NCI-H1930 (cell line): ENCODE measurements at places on chromosomes 2 and 18.

DNA sequence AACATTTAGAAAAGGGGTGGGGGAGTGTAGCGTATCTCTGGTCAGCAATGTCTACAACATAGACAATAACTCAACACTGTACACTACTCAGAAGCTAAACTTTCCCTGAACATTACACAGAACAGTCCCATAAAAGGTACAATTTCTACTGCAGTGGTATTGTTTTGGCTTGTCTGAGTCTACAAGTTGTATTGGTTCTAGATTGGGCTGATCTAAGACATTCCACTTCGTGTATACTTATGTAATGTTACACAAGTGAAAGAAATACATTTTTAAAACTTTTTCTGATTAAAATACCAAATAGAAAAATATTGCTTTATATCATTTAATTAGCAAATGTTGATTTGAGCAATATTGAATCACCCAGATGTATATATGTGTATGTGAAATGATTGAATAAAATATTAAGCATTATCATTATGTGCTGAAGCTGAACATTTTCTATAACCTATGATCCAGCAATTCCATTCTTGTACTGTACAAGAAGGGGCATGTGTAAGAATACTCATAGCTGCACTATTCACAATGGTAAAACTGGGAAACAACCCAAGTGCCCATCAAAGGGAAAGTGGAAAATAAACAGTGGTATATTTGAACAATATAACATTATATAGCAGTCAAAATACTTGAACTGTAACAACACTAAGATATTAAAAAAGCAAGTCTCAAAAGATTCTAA lies 52.4 kb downstream of the VSNL1 start:
- DNase-seq, result no peak

DNA sequence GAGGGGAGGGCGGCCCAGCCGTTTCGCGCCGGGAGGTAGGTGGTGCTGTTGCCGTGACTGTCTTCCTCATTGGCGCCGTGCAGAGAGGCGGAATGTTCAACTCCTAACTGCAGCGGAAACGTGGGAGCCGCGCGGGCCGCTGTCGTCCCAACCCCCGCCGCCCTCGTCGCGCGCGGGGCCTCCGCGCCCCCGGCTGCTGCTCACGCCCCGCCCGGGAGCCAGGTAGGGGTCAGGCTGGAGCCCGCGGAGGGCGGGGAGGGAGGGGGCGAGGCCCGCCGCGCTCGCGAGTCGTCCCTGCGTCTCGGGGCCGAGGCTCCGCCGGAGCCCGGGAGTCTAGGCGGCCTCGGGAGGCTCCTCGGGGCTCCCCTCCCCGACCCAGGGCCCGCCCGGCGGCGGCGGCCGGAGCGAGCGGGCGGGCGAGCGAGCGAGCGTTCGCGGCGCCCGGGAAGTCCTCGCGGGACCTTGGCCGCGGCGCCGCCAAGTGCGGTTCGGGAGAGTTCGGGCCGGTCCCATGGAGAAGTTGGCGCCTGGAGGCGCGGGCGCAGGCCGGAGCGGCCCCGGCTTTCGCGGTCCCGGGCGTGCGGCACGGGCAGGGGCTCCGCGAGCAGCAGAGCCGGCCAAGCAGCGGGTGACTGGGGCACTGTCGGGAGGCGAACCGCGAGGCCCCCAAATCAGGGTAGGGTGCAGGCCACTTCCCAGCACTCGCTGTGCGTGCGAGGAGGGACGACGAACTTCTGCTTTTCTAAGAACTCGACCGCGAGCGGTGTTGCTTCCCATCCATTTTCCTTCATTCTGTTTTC lies at the start of gene MAP3K20:
TSS of gene MAP3K20 (plus strand) at position 66 of the 800 bp plus-strand sequence. CDS start 15,186 bp downstream, outside the sequence.
- DNase-seq, result peak; percentile 61

GRCh38 chr18:55795101-55795669 lies 207.2 kb upstream of the TCF4 start:
- DNase-seq, result no peak

- DNase-seq, result no peak
Observed at GRCh38 chr18:55863391-55863706, 275.4 kb upstream of the TCF4 start.

GRCh38 chr2:240954436-240955305 lies 43.7 kb upstream of the SNED1 start:
- DNase-seq, result no peak
